ENCODE measurements at places on chromosomes 12 and 14.

DNA sequence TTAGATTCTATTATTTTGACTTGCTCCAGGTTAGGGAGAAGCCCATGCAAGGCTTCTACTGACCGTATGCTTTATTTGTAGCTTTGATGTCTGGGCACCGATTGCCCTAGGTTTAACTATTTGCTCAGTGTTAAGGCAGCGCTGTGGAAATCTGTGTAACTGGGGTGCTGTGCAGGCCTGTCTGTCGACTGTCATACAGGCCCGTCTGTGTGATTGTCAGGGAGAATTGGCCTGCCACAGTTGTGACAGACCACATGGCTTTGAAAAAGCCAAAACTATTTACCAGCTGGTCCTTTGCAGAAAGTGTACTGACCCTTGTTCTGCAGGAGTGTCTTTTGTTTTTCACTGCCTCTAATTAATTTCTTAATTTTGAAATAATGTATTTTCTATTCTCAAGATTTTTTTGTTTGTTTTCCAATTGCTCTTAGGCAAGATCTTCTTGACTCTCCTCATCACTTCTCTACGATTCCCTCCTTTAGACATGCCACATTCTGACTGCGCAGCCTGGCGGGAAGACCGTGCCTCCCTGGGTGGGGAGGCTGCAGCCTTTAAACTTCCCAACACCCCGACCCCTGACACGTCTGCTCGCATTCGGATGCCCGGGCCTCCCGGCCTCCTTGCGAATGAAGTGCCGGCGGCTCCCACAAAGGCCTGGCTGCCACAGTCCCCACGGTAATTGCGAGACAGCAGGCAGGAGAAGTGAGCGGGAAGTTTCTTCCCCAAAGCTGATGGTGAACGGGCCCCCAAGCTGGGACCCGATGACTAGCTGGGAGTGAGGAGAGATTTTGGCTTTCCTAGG is 99.0 kb upstream of the EVL start:
- no peak for DNase-seq

- no peak for DNase-seq
Measured at GRCh38 chr14:75915045-75915444, 66.8 kb downstream of the TGFB3 start.

DNA sequence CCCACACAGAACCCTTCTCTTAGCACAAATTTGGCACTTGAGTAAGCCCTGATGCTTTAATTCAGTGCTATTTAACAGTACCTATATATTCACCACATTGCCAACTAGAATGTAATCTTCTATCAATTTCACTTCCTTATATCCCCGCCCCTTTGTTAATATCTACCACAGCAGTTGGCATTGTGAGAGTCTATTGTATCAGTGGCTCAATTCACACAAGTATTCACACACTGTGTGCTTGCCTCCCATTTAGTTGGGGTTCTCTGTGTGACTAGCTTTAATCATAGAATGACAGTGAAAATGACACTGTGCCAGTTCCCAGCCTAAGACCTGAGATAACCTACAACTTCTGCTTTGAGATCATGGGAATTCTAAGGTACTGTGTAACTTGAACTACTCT is 103.1 kb downstream of the SEC23A start:
- DNase-seq = no peak

- no peak for DNase-seq
Measured at GRCh38 chr12:109989380-109989779, 6.8 kb downstream of the GIT2 start.

DNA sequence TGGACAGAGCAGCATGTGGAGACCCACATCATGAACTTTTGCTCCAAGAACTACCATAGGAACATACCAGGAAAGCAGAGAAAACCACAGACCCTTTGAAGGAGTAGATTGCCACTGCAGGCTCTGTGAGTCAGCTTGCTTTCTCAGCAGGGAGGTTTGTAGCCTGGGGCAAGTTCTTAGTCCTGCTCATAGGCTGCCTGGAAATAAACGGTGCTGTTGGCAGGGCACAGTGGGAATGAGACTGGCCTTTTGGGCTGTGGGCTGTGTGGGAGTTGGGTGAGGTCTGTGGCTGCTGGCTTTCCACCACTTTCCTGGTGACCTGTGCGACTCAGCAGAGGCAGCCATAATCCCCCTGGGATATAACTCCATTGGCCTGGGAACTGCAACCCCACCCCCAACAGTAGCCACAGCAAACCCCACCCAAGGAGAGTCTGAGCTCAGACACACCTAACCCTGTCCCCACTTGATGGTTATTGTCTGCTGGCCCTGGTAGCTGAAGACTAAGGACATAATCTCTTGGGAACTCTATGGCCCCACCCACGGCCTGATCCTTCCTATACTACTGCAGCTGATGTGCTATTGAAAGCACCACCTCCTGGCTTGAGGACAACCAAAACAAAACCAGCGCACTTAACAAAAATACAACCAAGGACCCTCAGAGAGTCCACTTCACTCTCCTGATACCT is 192.1 kb upstream of the GARIN6 start:
- peak; percentile 95 for DNase-seq

DNA sequence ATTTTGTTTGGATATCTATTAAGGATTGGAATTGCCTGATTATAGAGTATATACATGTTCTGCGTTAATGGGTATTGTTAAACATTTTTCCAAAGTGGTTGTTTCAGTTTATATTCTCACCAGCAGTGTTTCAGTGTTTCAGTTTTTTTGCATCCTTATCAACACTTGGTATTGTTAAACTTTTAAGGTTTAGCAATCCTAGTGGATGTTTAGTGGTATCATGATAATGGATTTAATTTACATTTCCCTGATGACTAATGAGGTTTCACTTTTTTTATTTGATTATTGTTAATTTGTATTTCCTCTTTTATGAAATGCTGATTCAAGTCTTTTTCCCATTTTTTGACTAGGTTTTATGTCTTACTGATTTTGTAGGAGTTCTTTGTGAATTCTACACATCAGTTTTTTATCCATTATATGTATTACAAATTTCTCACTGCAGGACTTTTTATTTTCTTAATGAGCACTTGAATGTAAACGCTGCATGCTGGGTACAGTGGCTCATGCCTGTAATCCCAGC is 23.7 kb downstream of the YLPM1 start:
- DNase-seq = no peak

- DNase-seq = no peak
Measured at GRCh38 chr12:52820521-52820920, 6.6 kb upstream of the KRT4 start.

DNA sequence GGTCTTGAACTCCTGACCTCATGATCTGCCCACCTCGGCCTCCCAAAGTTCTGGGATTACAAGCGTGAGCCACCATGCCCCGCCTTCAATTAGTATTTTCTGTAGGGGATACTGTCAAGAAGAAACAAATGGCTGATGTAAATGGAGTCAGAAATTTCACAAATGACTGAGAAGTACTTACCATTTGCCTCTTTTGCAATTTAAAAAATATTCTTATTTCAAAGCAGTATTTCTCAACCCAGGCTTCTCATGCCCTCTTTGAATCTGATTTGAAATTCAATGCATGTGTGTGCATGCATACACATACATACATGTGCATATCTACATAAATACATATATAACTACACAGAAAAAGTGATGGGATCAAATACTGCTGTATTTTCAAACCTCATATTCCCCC is 4.4 kb downstream of the PSMA6 start:
- DNase-seq = no peak

GRCh38 chr12:122080149-122081082 is 1.9 kb downstream of the MLXIP start:
- DNase-seq = peak; percentile 49

GRCh38 chr14:102486513-102487203 is 22.9 kb downstream of the ANKRD9 start:
- no peak for DNase-seq

DNA sequence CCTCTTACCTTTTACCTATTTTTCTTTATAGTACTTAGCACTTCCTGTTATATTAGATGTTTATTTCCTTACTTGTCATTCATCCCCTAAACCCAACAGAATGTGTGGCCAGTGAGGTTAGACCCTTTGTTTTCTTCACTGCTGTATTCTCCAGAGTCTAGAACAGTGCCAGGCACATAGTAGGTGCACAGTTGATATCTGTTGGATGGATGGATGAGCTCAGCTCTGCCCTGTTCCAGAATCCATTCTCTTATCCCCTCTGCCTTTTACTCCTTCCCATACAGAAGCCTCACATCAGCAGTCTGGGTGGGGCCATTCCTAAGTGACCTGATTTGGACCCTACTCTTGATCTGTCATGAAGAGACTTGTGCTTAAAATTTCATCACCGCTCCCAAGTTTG is 94.5 kb upstream of the DACT1 start:
- DNase-seq = no peak

DNA sequence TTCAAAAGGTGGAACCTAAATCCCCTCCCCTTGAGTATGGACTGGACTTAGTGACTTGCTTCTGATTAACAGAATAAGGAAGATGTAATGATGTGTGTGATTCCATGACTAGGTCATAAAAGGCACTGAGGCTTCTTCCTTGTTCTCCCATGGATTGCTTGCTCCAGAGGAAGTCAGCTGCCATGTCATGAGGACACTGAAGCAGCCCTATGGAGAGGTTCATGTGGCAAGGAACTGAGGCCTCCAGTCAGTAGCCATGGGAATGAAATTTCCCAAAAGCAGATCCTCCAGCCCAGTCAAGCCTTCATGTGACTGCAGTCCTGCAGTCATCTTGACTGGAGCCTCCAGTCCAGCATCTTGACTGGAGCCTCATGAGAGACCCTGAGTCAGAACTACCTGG is 10.7 kb downstream of the TMBIM4 start:
- DNase-seq = no peak

DNA sequence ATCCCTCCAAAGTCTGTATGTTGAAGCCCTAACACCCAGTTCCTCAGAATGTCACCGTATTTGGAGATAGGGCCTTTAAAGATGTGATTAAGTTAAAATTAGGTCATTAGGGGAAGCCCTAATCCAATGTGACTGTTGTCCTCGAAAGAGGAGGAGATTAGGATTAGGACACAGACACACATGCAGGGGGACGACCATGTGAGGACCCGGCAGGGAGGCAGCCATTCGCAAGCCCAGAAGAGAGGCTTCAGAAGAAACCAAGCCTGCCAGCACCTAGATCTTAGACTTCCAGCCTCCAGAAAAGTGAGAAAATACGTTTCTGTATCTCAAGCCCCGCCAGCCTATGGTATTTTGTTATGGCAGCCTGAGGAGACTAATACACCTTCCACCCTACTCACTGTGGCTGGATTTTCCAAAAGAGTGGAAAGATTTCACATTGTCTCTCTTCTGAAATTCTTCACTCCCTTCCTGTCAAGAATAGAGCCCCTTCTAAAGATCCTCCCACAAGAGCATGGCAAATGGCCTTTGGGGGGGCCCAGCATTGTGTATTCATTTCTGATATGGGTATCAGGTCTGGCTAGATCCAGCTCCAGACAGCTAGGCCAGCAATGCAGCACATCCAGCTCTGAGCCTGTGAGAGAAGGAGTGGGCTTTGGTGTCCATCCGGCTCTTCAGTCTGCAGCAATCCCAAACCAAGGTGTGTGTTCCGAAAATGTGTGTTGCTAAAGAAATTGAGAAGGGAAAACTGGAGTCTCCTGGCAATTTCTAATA is 15.4 kb upstream of the UBC start:
- no peak for DNase-seq

Data from H4 (cell line).